Suprapubic skin (tissue), 4 donors: ENCODE measurements at places on chromosomes 13 and 19.

GRCh38 chr13:32126278-32126677 is 94.7 kb downstream of the FRY start:
- no peak for DNase-seq

DNA sequence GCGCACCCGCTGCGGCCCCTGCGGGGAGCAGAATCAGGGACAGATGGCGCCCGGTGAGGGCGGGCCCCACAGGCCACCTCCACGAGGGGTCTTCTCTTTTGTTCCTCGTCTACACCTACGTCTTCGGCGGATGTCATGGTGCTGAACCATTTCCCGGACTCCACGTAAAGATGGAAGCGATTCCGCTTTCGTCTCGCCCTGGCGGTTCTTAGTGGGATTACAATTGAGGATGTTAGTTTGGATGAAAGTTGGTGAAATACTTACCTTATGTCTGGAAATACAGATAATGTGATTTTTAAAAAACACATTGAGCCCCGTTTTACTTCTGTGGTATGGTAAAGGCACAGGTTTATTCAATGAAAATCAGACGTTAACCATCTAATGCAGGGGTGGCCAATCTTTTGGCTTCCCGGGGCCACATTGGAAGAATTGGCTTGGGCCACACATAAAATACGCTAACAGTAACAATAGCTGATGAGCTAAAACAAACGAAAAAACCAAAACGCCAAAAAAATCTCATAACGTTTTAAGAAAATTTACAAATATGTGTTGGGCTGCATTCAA is 1.4 kb upstream of the ZMYM5 start:
- no peak for DNase-seq

DNA sequence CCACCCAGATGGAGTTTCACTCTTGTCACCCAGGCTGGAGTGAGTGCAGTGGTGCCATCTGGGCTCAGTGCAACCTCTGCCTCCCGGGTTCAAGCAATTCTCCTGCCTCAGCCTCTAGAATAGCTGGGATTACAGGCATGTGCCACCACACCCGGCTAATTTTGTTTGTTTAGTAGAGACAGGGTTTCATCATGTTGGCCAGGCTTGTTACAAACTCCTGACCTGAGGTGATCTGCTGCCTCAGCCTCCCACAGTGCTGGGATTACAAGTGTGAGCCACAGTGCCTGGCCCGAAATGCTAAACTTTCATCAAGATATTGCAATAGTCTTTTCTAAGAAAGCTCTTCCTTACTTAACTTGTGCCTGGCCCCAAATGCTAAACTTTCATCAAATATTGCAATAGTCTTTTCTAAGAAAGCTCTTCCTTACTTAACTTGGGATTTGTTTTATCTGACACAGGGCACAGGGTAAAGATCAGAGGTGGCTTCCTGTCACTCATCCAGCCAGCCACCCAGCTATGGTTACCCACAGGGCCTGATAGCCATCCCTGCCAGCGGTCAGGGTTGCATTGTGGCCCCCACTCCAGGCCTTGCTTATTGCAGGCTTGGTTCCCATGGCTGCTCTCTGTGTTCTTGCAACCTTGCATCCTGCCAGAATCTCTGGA is 352.3 kb upstream of the TMTC4 start:
- DNase-seq: no peak

- DNase-seq: peak; percentile 48
Observed at GRCh38 chr19:51272183-51272810, 21.4 kb downstream of the SIGLECL1 start.

GRCh38 chr19:35558400-35559280 is 4.8 kb downstream of the ATP4A start:
- DNase-seq: no peak

DNA sequence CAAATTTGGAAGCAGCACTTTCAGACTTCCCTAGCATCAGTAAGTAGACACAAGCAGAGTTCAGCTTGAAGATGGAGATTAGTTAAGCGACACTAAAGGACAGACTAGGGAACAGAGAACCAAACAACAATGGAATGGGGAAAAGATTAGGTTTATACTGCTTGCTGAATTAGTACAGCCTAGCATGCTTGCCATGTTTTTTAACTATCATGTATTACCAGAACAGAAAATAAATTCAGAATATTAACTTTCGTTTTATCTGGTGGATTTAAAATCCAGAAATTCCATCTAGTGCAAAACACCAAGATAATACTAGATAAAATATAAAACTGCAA is 451.5 kb upstream of the SLC10A2 start:
- DNase-seq: no peak

GRCh38 chr13:111388851-111389500 is 68.5 kb downstream of the TEX29 start:
- DNase-seq: no peak

- no peak for DNase-seq
Observed at GRCh38 chr13:92418818-92419412, 807.7 kb upstream of the GPC6 start.

- no peak for DNase-seq
Observed at GRCh38 chr13:113782472-113782871, 23.4 kb downstream of the TMEM255B start.

DNA sequence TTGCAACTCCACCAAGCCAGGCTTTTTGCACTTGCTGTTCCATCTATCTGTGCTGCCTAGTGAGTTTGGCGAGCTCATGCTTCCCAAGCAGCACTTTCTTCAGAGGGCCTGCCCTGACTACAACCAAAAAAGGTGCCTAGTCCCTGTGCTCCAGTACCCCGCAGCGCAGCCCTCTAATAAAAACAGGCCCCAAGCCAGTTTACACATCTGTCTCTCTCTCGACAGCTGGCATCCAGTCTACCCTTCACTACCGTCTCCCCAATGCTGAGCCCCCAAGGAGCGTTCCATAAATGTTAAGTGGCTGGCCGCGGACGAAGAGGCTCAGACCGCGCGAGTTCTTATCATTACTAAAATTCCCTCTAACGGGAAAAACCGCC is 512 bp downstream of the MED4 start:
- no peak for DNase-seq

DNA sequence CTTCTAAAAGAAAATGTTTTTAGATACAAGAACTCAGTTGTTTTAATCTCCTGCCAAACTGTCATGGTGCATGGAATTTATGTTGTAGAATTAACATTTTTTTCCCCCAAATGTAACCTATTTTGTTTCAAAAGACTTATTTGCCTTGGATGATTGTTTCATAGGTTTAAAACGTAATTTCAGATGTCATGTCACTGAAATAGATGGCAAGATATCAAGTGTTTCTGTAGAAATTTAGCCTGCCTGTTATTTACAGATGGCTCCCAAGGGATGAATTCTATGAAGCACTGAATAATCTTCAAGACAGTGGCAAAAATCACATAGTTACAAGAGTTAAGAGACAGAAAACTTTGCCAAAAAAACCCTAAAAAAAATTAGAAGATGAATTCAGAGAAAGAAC is 1484.6 kb downstream of the OLFM4 start:
- DNase-seq: no peak

- no peak for DNase-seq
Observed at GRCh38 chr19:5358173-5358800, 17.7 kb upstream of the PTPRS start.

- DNase-seq: peak; percentile 65
Observed at GRCh38 chr19:47331931-47332547, at the start of gene C5AR2. C5AR2 (plus strand) TSS chr19:47332175; CDS start chr19:47340800, 8,625 bp downstream.

DNA sequence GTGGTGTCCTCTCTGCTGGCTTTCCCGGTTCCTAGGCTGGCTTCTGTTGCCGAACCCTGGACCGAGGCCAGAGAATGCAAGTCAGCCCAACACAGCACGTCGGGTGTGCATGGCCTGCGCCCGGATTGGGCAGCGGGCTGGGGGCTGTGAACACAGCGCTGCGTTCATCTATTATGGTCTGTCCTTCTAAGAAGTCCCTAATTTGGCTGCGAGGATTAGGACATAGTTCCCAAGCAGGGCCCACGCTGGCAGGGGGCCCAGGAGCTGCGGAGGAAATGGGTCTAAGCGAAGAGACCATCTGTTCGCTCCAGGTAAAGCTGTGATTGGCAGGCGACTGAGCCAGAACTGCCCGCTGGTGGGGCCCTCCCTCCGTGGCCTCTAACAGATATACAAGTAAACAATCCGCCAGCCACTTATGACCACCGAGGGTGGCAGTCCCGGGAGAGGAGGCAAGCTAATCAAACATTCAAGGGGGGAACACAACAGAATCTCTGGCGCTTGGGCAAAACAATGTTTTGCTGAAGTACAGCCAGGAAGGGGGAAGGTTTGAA is 6.0 kb downstream of the SYCE2 start:
- DNase-seq: peak; percentile 75

DNA sequence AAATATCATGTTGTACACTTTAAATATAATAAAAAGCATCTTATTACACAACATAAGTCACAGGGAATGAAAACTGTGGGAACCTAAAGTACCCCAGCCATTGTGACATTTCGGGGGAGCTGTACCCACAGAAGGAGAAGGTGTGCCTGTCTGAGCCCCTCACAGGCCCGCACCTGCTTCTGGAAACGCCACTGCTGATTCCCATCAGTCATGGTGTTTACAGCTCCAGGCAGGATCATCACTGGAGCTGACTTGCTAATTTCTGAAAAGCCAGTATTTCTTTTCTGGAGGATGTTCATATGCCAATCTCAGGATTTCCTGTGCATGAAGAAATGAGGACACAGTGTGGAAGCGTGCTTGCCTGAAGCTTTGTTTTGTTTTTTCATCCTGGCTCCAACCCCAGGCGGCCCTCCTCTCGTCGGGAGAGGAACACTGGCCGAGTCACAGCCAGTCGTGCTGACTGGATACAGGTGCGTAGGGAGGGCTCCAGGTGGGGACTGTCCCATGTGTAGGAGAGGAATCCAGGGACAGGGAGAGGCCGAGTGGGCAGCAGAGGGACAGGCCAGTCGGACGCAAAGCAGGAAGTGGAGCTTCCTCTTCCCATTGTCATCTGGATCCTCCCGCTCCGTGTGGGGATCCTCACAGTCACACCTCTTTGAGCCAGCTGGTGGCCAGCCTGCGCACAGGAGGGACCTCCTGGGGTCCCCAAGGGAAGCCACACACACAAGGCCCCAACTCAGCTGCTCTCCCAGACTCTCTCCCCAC is 4.2 kb upstream of the ATP12A start:
- DNase-seq: peak; percentile 45

- no peak for DNase-seq
Observed at GRCh38 chr13:49690133-49690994, 922 bp downstream of the EBPL start.

DNA sequence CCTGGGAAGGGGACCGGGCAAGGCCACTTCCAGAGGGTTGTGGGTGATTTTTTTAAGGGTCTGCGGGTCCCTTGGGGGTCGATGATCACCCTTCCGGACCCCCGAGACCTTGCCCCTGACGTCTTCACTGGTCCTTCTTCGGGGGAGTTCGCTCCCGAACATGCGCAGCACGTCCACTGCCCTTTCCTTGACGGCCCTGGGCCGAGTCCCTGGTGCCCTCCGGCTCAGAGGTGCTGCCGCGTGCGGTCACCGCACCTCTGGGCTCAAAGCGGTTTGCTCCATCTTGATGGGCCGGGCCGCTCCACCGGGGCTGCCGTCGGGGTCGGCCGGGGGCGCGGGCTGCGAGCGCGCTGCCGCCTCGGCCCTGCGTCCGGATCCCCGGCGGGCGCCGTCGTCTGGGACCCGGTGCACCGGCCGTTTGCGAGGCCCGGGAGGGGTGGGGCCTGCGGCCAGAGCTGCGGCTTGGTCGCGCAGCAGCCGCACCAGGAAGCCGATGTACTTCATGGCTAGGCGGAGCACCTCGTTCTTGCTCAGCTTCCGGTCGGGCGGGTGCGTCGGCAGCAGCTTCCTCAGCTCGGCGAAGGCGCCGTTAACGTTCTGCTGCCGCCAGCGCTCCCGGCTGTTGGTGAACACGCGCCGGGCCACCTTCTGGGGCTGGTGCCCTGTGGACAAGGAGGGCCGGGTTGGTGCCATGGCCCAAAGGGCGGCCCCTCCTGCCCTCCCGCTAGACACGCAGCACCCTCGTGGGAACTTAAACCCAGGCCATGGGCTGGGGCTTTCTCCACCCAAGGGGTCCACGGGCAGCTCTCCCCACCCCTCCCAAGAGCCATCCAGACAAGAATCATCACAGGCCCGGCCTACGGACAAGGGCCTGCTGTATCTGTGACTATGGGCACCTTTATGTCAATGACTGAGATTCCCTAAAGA is 3.3 kb downstream of the LYL1 start:
- no peak for DNase-seq

- no peak for DNase-seq
Observed at GRCh38 chr19:18219911-18220631, 6.2 kb downstream of the PDE4C start.

DNA sequence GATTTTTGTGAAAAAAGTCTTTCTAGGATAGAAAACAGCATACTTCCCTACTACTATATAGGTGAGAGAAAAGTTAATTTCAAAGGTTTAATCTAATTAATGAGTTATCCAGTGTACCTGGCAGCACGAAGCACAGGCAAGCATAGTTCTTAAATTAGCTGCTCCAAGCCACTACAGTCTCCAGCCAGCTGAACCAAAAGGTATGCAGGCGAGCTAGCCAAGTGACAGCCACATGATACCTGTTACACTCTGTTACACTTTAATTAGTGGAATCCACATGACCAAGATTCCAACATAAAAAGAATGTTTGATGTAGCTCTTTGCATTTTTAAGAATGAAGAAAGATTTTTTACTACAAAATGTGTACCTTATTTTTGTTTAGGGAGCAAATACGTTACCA is 15.5 kb downstream of the SLC25A30 start:
- DNase-seq: no peak

- DNase-seq: no peak
Observed at GRCh38 chr13:82477436-82477835, 1404.8 kb downstream of the SLITRK1 start.

- DNase-seq: no peak
Observed at GRCh38 chr13:50527612-50528509, 315.6 kb downstream of the DLEU7 start.

DNA sequence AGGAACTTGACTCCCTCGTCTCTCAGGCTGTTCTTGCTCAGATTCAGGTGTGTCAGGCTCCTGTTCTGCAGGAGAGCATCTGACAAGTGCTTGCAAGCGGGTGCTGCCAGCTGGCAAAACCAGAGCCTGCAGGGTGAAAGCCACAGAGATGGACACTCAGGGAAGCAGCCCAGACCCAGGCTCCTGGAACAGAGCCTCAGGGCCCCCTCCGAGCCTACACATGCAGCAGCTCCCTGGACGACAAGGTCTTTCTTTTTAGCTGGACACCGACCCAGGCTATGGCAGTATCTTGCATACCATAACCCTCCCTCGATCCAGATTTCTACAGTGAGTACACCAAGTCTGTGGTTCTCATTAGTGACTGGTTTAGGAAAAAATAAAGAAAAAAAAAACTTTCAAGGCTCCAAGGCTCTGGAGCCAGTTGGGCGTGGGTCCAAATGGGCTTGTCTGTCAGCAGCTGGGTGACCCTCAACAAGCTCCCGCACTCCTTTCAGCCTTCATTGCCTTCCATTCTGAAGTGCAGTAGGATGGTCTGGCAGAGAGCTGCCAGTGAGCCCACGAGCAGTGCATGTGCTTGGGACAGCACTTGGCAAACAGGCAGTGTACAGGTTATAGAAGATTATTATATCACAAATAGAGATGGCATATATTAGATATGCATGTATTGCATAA is 29.9 kb downstream of the NLRP13 start:
- no peak for DNase-seq

DNA sequence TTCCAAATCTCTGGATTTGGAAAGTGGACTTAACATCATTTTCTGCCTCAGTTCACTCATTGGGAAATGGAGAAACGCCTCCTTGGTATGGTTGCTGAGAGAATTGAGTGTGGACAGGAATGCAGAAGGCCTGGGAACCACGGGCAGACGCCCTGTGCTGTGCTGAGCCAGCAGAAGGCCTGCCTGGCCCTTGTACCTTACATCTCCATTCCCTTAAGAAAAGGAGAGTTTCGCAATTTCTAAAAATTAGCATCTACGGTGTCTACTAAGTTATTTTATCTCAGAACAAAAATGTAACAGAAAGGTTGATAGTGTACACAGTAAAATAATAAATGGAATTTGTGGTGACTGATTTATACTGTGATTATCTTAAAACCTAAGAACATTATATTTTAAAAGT is 78.7 kb downstream of the IPO5 start:
- DNase-seq: no peak
